ENCODE measurements at places on chromosomes 13 and 19. TPM values are rescaled to one million over a fixed set of nuclear protein-coding genes. Genes with fewer than 3 reads are reported as not detected.

DNA sequence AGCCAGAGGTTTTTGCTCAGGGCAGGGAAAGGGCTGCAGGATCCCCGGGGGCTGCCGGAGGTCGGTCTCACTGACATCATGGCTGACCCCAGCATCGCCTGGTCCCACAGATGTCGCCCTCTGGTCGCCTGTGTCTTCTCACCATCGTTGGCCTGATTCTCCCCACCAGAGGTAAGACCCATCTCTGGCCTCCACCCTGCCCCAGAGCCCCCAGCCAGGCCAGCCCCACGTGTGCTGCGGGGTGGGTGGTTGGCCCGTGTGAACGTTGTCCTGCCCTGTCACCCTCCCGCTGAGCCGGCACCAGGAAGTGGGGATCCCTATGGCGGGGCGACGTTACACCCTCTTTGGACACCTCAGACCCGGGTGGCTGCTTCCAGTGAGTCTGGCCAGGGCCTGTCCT lies 906 bp downstream of the FXYD5 start:
- no peaks in the 10 kb centered on the region for H3K27me3 ChIP-seq
- no peaks in the 10 kb centered on the region for H3K36me3 ChIP-seq
- H3K27ac ChIP-seq = peak overlapping the region; percentile 78
- DNase-seq = no peak
- H3K4me1 ChIP-seq = peaks cover 11% of the 10 kb centered on the region
- H3K4me3 ChIP-seq = no peak overlapping the region

CYP4F3 gene
- total RNA-seq = 0.65 TPM

ZNF468 gene
- 29.1 TPM for total RNA-seq

GRCh38 chr19:48506138-48506733 lies 5.4 kb downstream of the LMTK3 start:
- peak; percentile 50 for DNase-seq
- no peaks in the 10 kb centered on the region for H3K36me3 ChIP-seq
- H3K27me3 ChIP-seq = no peaks in the 10 kb centered on the region
- no peak overlapping the region for H3K4me3 ChIP-seq
- no peak overlapping the region for H3K27ac ChIP-seq
- peaks cover 18% of the 10 kb centered on the region for H3K4me1 ChIP-seq

CLDND2 gene
- 1.6 TPM for total RNA-seq

DNA sequence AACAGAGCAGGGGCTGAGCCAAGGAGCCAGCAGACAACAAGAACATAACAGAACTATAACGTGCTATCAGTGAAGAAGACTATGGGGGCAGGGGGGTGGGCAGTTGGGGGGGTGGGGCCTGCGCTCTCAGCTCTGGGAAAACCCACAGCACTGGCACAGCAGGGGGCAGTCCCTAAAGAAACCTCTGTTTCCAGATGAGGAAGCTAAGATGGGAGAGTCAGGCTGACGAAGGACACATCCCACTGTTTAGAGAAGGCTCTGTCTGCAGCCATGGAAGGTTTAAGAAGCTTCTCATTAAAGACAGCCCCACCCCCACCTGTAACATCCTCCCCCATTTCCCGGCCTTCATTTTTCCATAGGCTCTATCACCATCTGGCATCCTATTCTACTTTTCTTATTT lies 7.1 kb upstream of the DOCK9 start:
- no peak overlapping the region for H3K4me3 ChIP-seq
- no peaks in the 10 kb centered on the region for H3K36me3 ChIP-seq
- H3K27me3 ChIP-seq = no peaks in the 10 kb centered on the region
- peaks cover 41% of the 10 kb centered on the region for H3K4me1 ChIP-seq
